Activated naive CD4-positive, alpha-beta T cell (primary cell): ENCODE measurements at places on chromosomes 16 and 17.

DNA sequence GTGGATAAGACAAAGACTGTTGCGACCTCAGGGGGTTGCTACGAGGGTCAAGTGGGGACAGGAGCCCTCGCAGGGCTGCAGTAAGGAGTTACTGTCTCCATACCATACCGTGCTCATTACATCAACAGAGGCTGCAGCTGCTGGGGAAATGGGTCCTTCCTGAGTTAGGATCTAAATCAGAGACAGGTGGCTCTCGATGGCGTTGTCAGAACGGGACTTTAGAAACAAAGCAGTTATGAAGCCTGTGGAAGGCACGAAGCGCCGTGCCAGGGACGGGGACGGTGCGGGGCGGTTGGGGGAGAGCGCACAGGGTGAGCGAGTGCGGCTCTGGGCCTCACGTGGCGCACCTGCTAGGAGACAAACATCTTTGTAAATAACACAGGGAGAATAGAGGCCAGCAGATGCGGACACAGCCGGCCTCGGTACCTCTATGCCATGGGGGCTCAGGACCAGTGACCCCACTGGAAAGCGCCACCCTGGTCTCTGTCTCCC lies 34.4 kb downstream of the ZCCHC14 start:
- no peak for DNase-seq

DNA sequence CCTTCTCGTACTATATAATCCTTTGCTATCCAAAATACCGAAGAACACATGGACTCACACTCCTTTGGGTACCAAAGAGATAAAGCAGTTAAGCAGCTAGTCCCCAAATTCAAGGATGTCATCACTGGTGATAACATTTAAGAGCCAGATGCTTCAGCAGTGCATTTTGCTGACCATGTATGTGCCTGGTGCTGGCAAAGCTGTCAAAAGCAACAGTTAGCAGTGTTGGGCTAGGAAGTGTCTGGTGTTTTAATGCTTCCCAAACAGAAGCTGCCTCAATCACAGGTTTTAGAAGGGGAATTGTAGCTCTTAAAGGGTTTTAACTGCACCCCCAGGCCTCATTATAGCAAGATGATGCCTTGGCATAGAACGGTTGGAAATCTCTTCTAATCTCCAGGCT lies 4.7 kb downstream of the FAM117A start:
- no peak for DNase-seq

DNA sequence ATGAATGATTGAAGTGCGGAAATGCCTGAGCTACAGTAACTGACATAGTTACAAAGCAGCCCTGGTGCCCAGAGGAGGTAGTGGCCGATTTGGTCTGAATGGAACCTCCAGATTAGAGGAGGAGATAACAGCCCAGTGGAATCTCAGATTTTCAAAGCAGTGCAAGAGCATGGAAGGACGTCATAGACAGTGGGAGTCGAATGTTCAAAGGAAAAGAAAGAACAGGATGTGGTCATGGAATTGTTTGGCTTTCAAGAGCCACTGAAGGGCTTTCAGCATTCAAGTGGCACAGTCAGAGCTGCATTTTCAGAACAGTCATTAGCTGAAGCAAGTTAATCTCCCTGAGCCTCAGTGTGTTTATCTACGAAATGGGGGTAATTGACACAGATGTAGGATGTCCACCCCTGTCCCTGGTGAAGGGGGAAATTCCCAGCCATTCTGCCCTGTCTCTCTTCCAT lies 104.6 kb upstream of the CACNG3 start:
- no peak for DNase-seq

GRCh38 chr17:67970783-67971182 lies 25.5 kb downstream of the C17orf58 start:
- DNase-seq, result no peak

GRCh38 chr16:85055493-85056210 lies 28.1 kb downstream of the KIAA0513 start:
- no peak for DNase-seq

- DNase-seq, result no peak
Measured at GRCh38 chr16:82672676-82673075, 45.9 kb downstream of the CDH13 start.

GRCh38 chr16:4338125-4338582 lies 13.0 kb downstream of the PAM16 start:
- no peak for DNase-seq

GRCh38 chr17:73834684-73835343 lies 190.6 kb upstream of the SDK2 start:
- no peak for DNase-seq

GRCh38 chr17:49845321-49845720 lies 2.5 kb downstream of the TAC4 start:
- no peak for DNase-seq

GRCh38 chr17:27651411-27652345 lies 20.7 kb downstream of the LGALS9 start:
- DNase-seq, result peak; percentile 38

DNA sequence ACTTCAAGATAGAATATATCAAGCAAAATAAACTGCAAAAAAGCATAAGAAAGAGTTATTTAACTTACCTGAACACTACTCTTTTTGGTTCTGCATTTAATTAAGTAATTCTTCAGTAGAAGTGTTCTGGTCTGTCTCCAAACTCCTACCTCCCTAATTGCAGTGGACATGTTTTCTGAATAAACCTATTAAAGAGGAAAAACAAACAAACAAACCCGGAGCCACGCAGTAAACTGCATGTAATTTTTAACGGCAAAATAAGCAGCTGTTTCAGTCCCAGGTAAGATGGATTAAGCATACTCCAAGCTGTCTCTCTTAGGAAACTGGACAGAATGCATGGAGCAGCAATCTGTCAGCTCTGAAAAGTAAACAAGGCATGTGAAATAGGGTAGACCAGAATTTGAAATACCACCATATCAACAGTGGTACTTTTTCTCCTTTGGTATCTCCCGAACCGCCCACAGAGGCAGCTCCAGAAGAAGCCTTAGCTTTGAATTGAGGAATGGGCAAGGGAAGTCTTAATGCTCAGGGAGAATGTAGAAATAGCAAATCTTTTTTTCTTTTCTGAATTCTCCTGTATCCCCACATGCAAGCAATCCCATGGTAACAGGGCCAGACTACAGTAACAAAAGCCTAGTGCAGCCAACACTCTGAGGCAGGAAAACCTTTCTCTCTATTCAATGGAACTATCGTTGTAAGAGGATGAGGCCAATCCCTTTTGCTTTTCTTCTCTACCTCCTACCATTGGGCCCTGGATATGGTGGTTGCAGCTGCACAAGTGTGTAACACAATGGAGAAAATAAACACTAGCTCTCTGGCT lies 12.5 kb downstream of the ABCA5 start:
- no peak for DNase-seq

- DNase-seq, result no peak
Measured at GRCh38 chr17:77610972-77611521, 347.5 kb upstream of the TNRC6C start.

GRCh38 chr16:64948056-64948455 lies 173.8 kb downstream of the CDH11 start:
- DNase-seq, result no peak

- DNase-seq, result no peak
Measured at GRCh38 chr17:66724581-66725341, 110.2 kb upstream of the CACNG5 start.

DNA sequence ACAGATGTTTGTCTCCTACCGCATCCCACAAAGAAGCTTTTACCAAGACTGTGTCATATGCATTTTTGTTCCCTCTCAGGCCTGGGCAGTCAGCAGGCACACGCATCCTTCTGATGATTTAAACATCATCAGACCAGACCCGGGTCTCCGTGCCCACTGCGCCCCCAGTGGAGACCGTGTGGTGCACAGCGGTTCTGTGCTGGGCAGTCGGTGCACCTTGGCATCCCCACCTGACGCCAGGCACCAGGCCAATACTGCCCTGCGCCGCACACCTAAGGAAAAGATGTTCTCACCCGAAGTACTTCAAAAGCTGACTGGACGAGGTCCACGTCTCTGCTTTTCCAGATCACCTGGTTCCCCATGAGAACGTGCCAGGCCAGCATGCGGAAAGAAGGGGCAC lies 10.6 kb upstream of the PLD6 start:
- no peak for DNase-seq

GRCh38 chr16:11768849-11769248 lies 26.2 kb upstream of the TXNDC11 start:
- no peak for DNase-seq

GRCh38 chr17:36629252-36629847 lies 28.0 kb downstream of the MRM1 start:
- peak; percentile 75 for DNase-seq

- DNase-seq, result no peak
Measured at GRCh38 chr17:58507123-58507634, 7.3 kb downstream of the MTMR4 start.

DNA sequence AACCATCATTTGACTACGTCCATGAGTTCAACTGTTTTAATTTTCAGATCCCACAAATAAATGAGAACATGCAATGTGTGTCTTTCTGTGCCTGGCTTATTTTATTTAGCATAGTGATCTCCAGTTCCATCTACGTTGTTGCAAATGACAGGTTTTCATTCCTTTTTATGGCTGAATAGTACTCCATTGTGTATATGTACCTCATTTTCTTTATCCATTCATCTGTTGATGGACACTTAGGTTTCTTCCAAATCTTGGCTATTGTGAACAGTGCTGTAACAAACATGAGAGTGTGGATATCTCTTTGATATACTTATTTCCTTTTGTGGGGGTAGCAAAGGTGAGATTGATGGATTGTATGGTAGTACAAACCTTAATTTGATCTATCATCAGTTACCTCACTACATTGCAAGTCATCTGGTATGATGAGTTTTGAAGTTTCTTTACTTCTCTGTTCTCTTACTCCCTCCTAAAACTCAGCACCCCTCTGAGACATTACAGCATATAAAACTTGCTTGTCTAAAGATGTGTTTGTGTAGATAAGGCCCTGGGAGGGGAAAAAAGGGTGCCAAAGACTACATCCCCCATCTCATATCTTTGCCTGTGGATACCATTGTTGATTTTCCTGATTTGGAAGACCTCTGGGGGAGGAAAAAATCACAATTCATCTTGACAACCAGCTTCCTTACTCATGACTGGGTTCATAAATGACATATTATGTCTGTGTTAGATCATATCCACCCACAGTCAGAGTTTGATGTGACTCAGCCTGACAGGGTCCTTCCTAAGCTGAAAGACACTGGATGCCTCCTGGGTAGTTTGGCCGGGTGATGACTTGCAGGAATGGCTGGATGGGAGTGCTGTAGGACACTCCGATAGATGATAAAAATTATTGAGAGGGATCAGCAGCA lies 47.6 kb downstream of the ABCA9 start:
- no peak for DNase-seq

GRCh38 chr17:12963505-12963904 lies 54.3 kb downstream of the ELAC2 start:
- DNase-seq, result no peak
